ENCODE measurements at places on chromosomes 4 and X. TPM values are rescaled to one million over a fixed set of nuclear protein-coding genes. Genes with fewer than 3 reads are reported as not detected.

The RHOXF1 gene
- not detected for total RNA-seq

DNA sequence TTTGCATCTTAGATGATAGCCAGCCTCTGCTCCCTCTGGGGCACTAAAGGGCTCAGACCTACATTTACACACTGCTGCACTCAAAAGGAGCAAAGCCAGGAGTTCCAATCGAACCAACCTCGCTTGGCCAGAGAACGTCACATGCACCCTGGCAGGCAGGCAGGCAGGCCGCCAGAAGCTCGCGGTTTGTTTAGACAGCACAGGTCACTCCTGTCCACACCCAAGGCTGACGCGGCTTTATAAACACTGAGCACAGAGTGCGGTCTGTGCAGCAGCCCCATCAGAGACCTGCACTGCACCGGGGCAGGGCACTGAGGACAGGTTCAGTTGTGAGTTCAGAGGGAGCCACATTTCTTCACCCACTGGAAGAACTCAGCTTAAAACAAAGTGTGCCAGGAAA, 143.9 kb downstream of the BCOR start:
- H3K27me3 ChIP-seq, result no peaks in the 10 kb centered on the region
- DNase-seq, result peak; percentile 87
- H3K27ac ChIP-seq, result peak overlapping the region; percentile 63
- H3K4me3 ChIP-seq, result no peak overlapping the region
- peaks cover 27% of the 10 kb centered on the region for H3K4me1 ChIP-seq

The NDP gene
- 1.5 TPM for total RNA-seq

- H3K27ac ChIP-seq, result no peak overlapping the region
- H3K36me3 ChIP-seq, result peaks cover 20% of the 10 kb centered on the region
Observed at GRCh38 chrX:150697641-150698040, 4.4 kb downstream of the MTMR1 start.

- no peak for DNase-seq
- peaks cover 25% of the 10 kb centered on the region for H3K36me3 ChIP-seq
- H3K27ac ChIP-seq, result peak overlapping the region; percentile 52
- H3K4me1 ChIP-seq, result peaks cover 31% of the 10 kb centered on the region
- no peaks in the 10 kb centered on the region for H3K27me3 ChIP-seq
- peak overlapping the region; percentile 79 for H3K4me3 ChIP-seq
Observed at GRCh38 chr4:55545151-55545550, 1.6 kb downstream of the CLOCK start.

The CDKL2 gene
- 2.7 TPM for total RNA-seq

DNA sequence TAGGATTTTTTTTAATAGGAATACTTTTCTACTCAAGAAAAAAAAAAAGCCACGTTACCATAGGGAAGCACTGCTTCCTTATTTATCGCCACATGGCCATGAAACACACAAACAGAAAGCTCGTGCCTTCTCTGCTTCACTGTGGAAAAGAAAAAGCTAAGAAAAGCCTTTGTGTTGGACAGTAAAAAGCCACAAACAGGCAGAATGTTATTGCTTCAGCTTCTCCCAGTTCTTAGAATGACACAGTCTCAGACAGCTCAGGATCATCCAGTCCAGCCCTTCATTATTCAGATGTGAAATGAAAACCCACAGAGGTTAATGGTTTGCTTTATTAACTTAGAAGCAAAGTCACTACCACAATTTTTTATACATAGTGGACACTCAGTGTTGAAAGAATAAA, 181.6 kb upstream of the NOCT start:
- peaks cover 12% of the 10 kb centered on the region for H3K27me3 ChIP-seq
- H3K36me3 ChIP-seq, result no peaks in the 10 kb centered on the region
- no peak overlapping the region for H3K27ac ChIP-seq
- no peak for DNase-seq
- peaks cover 11% of the 10 kb centered on the region for H3K4me1 ChIP-seq

The TMEM31 gene
- total RNA-seq, result not detected

DNA sequence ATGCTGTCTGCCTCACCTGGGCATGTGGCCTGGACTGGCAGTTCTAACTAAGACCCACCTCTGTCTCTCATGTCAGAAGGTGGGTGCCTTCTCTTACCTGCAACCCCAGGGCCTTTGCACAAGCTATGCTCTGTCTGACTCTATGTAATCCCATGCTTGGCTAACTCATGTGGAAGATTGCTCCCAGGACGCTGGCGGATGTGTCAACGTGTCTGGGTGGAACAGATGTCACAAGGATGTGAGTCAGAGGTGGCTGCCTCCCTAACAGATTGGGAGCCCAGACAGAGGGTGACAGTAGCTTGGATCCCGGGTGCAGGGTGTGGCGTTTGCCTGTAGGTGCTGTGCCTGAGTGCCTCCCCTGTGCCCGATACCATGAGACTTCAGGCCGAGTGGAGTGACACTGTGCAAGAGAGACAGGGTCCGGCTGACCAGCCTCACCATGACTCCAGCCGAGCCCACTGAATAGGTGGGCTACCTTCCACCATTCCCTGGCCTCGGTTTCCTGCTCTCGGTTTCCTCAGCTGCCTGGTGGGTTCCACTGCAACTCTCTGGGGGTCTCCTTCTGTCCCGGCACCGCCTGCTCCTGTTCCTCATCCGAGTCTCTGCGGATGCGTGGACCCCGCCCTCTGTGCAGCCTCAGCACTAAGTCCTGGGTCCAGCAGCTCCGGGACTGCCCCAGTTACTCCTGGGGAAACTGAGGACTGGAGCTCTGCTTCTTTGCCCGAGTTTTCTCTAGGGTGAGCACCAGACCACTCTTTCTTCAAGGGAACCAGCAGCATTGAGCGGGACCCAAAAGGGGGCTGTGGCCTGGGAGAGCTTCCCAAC, 11.0 kb downstream of the SH3BP2 start:
- H3K36me3 ChIP-seq, result peaks cover 7% of the 10 kb centered on the region
- H3K27me3 ChIP-seq, result no peaks in the 10 kb centered on the region
- H3K4me1 ChIP-seq, result peaks cover 40% of the 10 kb centered on the region
- no peak overlapping the region for H3K27ac ChIP-seq

DNA sequence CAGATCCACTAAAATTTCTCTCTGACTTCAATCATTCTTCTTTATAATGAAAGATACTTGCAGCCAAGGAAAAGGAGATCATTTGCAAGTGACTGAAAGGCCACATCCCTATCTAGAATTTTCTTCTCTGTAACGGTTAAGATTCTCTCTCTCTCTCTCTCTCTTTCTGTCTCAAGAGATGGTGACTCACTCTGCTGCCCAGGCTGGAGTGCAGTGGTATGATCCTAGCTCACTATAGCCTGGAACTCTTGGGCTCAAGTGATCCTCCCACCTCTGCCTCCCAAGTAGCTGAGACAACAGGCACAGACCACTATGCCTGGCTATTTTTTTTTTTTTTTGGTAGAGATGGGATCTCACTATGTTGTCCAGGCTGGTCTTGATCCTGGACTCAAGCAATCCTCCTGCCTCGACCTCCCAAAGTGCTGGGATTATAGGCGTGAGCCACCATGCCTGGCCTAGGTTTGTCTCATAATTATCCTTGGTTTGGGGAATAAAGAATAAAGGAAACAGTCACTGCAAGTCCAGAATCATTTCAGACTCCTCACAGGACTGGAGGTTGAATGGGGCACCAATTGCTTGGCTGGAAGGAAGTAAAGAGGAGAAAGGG, 33.3 kb upstream of the GALNT7 start:
- no peak overlapping the region for H3K4me3 ChIP-seq
- no peak for DNase-seq
- no peaks in the 10 kb centered on the region for H3K4me1 ChIP-seq
- no peaks in the 10 kb centered on the region for H3K36me3 ChIP-seq

DNA sequence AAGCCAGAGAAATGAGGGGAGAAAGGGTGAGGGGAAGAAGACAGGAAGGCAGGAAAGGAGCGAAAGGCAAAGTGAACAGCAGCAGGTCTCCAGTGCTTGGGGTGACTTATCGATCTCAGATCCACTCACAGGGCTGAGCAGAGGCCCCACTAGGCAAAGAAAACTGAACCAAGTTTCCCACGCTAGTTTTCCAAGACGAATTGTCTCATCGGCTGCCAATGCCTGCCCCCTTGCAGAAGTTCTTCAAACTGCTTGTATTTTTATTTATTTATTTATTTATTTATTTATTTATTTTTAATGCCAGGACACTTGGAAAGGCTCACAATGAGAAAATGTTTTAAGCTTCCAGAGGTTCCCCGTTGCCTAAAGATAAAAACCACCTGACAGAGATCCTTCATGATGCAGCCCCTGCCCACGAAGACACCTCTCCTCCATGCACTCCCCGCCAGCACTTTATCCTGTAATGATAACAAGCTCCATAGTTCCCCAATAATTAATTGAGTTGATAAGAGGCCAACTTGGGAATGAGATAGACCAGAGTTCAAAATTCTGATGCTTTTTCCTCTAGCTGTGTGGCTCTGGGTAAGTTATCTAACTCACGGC, 43.2 kb downstream of the QDPR start:
- no peak overlapping the region for H3K27ac ChIP-seq
- H3K4me1 ChIP-seq, result no peaks in the 10 kb centered on the region
- DNase-seq, result peak; percentile 4
- H3K36me3 ChIP-seq, result no peaks in the 10 kb centered on the region
- H3K4me3 ChIP-seq, result no peak overlapping the region

GRCh38 chr4:2285613-2286381, 23.9 kb upstream of the MXD4 start:
- H3K27me3 ChIP-seq, result peaks cover 34% of the 10 kb centered on the region
- no peaks in the 10 kb centered on the region for H3K4me1 ChIP-seq
- DNase-seq, result no peak
- no peak overlapping the region for H3K4me3 ChIP-seq
- no peak overlapping the region for H3K27ac ChIP-seq
- no peaks in the 10 kb centered on the region for H3K36me3 ChIP-seq

GRCh38 chrX:77442728-77443127, 4.5 kb upstream of the FGF16 start:
- peak; percentile 63 for DNase-seq
- H3K27me3 ChIP-seq, result no peaks in the 10 kb centered on the region
- H3K4me1 ChIP-seq, result peaks cover 23% of the 10 kb centered on the region

DNA sequence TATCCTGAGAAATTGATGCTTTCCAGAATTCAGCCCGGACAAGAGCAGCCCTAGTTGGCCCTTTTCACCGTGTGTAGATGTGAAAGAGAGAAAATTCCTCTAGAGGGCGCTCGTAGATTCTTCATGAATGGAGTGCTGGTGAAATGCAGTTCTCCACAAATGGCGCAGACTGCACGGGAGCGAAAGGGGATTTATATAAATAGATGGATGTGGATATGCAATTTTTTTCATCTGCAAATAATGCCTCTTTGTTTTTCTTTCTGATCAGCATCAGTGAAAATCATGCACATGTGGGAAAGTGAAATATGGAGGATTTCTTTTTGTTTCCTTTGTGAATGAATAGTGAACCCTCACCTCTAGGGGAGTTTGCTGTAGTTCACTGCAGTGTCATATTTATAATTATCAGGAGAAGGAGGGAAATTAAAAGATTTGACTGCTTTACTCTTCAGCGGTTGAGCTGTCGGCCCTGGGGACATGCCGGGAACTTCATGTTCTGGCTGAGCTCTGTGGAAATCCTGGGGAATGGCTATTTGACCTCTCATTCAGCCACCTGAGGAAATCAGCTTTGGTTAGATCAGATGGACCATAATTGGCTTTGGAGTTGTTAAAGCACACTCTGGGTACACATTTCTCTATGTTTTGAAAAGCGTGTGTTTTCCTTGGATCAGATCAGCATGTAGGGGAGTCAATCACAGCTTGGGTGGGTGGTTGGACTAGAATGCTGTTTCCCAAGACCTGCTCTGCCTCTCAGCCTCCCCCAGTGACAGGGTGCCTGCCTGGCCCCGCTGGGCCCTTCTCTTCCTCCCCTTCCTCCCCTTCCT, 115.0 kb upstream of the SHISA3 start:
- H3K4me1 ChIP-seq, result no peaks in the 10 kb centered on the region
- no peak overlapping the region for H3K4me3 ChIP-seq
- no peaks in the 10 kb centered on the region for H3K27me3 ChIP-seq

DNA sequence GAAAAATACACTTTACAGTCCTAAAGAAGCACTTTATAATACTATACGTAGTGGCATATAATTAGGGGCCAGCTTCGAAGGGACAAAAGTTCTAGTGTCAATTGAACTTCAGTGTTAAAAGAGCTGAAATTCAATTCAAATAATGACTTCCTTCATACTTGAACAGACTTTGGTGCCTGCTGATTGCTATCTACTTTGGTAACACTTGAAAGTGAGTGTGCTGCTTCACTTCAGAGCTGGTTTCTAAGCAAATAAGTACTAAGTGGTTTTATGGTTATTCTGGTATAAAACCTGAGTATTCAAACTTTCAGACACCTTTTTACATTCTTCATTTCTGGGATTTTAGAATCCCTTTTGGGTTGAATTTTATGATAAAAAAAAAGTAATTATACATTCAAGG, 107.0 kb downstream of the SLC4A4 start:
- DNase-seq, result no peak
- H3K27me3 ChIP-seq, result no peaks in the 10 kb centered on the region
- no peak overlapping the region for H3K4me3 ChIP-seq
- no peaks in the 10 kb centered on the region for H3K4me1 ChIP-seq
- no peaks in the 10 kb centered on the region for H3K36me3 ChIP-seq
- no peak overlapping the region for H3K27ac ChIP-seq

- H3K36me3 ChIP-seq, result no peaks in the 10 kb centered on the region
- peak; percentile 64 for DNase-seq
- peak overlapping the region; percentile 35 for H3K4me3 ChIP-seq
- no peaks in the 10 kb centered on the region for H3K4me1 ChIP-seq
Observed at GRCh38 chrX:24371391-24371972, 11.0 kb downstream of the SUPT20HL1 start.
